Stimulated activated CD4-positive, alpha-beta T cell treated with anti-CD3 and anti-CD28 coated beads, Interleukin-1b, Interleukin-23, amount 100 ng/mL, for 1 hour (primary cell): ENCODE measurements at places on chromosomes 3 and 15.

- DNase-seq, result no peak
Measured at GRCh38 chr3:9107738-9108137, 141.7 kb downstream of the SRGAP3 start.

DNA sequence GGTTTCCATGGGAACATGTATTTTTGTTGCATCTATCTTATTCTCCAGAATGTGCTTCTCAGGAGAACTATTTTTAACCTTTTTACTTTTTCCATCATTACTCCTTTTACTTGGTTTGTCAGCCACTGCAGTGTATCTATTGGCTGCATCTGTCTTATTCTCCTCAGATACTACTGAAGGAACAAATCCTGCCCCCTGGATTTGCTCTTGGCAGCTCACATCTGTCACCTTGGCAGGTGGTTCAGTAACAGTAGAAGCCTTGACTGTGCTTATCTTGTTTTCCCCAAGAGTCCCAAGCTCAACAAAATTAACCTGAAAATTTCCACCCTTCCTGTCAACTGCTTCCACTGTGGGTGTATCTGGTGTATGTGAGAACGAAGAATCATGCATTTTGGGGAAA, 106.0 kb downstream of the MAP4 start:
- no peak for DNase-seq

DNA sequence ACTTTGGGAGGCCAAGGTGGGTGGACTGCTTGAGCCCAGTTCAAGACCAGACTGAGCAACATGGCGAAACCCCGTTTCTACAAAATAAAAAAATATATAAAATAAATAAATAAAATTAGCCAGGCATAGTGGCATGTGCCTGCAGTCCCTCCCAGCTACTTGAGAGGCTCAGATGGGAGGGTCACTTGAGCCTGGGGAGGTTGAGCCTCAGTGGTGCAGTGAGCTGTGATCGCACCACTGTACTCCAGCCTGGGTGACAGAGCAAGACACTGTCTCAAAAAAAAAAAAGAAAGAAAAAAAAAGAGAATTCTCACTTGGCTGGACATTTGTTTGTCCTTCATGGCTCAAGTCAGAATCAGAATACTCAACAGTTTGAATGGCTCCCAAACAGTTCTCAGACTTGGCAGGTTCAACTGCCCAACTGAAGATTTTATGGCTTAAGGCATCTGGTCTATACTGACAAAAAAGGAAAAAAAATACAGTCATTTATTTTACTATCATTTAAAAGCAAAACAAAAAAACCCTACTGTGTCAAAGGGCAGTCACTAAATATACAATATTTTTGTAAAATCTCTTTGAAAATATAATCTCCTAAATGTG, 106.6 kb downstream of the FBXL22 start:
- DNase-seq, result no peak

GRCh38 chr3:133944641-133945380, 49.1 kb upstream of the RAB6B start:
- no peak for DNase-seq

GRCh38 chr3:89504432-89504831, 397.0 kb downstream of the EPHA3 start:
- DNase-seq, result no peak

DNA sequence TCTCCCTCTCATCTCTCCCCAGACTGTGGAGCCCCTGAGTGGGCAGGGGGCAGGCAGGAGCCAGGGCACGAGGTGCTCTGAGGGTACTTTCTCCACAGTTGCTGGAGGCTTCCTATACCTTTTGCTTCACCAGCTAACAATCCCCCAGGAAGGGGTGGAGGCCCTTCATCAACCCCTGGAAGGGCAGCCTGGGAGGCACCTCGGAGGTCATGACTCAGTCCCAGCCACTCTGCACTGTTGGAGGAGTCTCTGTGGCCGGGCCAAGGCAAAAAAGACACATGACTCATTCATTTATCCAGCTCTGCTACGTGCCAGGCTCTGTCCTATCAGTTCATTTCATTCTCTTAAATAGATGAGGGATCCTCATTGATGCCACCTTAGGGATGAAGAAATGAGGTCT, 15.6 kb upstream of the KY start:
- DNase-seq, result no peak

DNA sequence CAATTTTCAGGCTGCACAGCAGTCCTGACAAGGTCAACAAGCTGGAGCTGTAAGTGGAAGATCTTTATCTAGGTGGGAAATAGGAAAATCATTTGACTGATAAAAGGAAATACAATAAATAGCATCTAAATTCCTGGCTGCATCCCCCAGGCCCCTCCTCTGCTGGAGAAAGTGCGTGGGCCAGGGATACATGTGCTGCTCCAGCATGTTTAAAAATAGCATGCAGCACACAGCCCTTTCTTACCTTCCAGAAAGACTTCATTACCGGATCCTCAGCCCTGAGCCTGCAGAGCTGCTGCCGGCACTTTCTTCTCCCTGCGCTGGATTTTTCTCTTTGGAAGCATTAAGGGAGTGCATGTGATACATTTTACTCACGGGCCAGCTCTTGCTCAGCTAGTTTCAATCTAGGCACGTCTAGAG, 77.3 kb downstream of the HMG20A start:
- no peak for DNase-seq

- DNase-seq, result no peak
Measured at GRCh38 chr3:151766454-151766853, 32.7 kb downstream of the AADACL2 start.
